ENCODE measurements at places on chromosomes 5 and 9.

DNA sequence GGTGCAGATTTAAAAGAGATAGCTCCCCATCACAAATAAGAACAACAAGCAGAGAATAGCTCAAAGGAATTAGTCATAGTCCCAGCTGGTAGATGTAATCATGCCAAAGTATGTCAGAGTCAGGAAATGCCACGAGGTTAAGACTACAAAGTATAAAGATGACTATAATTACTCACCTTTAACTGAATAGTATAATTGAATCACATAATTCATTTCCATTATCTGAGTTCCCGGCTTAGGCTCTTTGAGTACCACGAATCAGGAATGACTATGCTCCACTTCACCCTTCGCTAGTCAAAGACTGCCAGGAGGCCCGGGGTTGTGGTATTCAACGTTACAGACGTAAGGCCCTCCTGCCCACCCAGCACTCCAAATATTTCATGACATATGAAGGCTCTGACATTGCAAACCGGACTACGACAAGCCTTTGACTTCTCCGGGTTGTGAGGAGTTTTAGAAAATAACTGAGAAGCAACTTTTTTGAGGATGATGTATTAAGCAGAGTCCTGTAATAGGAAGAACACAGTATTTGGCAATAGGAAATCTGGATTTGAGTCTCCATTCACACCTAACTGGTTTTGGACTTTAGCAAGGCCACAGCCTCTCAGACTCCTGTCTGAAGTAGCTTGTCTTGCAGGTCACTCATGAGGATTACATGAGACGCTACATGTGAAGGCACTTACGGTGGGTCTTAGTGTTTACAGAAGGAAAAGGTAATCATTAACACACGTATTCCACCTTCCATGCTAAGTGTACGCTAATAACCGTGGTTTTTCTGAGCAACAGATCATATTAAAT, 64.6 kb downstream of the ENC1 start:
- no peak for DNase-seq

DNA sequence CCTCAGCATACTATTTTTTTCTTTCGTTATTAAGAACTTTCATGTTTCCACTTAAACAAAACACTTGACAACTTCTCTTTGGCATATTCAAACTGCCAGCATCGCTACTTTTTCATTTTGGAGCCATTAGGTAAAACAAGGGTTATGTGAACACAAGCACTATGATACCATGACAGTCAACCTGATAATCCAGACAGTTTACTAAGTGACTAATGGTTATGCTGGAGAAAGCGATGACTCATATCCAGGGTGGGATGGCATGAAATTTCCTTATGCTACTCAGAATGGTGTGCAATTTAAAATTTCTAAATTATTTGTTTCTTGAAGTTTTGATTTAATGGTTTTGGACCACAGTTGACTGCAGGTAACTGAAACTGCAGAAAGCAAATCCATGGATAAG, 29.9 kb upstream of the PRSS3 start:
- no peak for DNase-seq

DNA sequence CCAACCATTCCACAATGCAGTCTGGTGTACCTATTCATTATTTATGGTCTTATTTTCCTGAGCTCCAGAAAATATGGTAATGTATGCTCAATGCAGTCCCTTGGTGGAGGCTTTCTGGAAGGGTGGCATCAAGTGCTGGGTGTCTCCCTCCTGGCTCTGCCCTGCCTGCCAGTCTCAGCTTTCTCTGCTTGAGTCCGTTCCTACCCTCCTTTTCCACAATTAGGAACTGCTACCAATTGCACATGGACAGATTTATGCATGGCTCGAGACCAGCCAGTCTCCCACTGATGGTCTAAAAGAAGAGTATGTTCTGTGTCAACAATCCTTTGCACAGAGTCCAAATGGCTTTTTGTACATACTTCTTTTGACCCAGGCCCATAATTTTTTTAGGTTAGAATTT, 189.8 kb downstream of the TLE1 start:
- no peak for DNase-seq

GRCh38 chr5:95801532-95801931, 21.0 kb downstream of the GLRX start:
- DNase-seq: no peak

DNA sequence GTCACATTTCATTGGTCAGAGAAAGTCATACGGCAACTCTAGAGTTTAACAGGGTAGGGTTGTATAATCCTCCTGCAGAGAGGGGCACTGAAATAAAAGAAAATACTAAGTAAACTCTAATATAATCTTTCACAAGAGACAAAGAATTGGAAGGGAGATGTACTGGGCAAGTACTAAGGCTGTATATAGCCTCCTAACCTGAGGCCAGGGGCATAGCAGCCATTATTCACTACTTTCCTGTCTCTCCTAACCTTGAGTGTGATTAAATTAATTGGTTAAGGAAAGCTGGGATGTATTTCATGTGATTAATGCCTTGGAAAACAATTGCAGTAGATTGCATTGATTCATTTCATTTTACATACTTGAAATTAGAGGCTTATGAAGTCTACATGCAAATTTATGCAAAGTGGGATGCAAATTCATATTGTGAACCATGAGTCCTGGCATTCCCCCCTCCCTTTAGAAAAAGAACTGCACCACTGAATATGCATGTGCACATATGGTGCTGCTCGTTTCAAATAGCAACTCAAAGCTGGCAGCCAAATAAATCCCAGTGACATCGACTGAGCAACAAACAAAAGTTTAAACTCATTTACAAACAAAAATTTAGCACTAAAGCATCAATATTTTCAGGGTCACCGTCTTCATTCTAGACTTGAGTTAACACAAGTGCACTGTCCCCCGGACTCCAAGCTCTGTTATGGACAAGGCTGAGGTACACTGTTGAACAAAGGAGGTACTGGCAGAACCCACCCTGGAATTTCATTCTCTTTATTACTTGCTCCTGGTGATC, 70.0 kb downstream of the DMAC1 start:
- no peak for DNase-seq

DNA sequence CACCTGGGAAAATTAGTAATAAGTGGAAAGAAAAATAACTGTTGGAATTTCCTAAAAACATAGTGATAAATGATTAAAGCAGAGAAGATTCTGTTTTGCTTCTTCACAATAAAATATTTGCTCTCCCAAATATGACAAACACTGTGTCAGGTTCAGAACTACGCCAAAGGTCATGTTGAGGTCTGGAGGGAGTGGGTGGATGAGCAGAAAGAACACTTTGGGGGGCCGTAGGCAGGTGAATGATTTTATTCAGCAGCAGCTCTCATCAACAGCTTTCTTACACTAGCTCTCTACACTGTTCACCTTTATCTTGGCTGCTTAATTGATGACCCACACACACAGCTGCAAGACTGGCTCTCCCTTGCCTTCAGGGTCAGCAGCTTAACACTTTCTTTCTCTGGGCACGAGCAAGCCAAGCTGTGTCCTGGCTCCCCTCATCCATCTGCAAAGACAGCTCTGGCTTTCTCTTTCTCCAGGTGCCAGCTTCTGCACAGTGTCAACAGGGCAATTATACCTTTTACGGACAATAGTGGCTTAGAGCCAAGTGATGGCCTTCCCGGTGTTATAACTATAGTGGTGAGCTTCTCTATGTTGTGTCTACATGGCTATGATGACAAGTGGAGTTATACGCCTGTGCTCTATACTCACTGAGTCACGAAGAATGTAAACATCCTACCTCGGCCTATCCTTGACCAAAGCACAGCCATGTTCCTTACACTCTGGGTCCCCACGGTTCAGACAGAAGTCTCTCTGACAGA, 18.9 kb upstream of the GPX8 start:
- no peak for DNase-seq

- no peak for DNase-seq
Measured at GRCh38 chr5:58770136-58770535, 187.3 kb downstream of the RAB3C start.

DNA sequence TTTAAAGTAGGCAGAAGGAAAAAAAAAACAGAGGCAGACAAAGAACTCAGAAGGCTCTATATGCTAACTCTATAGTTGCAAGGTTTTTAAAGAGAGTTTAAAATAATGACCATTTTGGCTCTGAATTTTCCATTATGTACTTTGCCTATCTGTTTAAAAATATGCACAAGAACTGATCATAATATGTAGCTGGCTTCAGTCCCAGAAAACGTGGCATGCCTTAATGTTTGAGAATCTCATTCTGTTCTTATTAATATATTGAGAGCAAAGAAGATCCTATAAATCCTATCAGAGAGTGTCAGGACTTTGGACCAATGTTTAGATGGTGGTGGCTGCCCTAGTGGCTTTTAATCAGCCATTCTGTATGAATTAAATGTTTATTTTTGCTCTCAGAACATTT, 121.5 kb downstream of the JMY start:
- no peak for DNase-seq

DNA sequence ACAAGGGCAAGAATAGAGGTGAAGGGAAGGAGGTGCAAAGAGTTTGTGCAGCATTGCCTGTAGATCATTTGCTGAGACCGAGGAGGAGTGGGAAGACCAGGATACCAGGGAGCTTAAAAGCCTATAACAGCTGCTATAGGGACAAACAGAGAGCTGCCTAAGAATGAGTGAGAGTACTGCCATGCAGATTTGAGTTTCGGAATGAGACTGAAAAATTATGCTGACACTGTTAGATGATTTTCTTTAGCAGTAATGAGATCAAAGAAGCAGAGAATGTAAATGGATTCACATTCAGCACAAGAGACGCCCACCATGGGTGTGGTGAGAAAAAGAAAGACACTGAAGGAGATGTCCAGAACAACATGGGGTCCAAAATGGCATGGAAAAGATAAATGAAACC, 69.7 kb downstream of the EPB41L4A start:
- no peak for DNase-seq

- DNase-seq: no peak
Measured at GRCh38 chr5:75736273-75736672, 19.0 kb upstream of the POC5 start.

- no peak for DNase-seq
Measured at GRCh38 chr5:107274571-107274970, 396.2 kb downstream of the EFNA5 start.

- DNase-seq: peak; percentile 14
Measured at GRCh38 chr5:159094745-159095144, 5.0 kb downstream of the EBF1 start.

GRCh38 chr5:140116716-140117115, 2.8 kb downstream of the PURA start:
- no peak for DNase-seq
